ENCODE measurements at places on chromosomes 2 and 18.

GRCh38 chr2:29420999-29421782, 306.0 kb downstream of the CLIP4 start:
- DNase-seq: no peak

GRCh38 chr18:35277633-35278032, 12.4 kb downstream of the ZSCAN30 start:
- no peak for DNase-seq

GRCh38 chr2:191797942-191798876, 48.7 kb downstream of the CAVIN2 start:
- DNase-seq: no peak

GRCh38 chr2:16680304-16680703, 14.7 kb upstream of the CYRIA start:
- no peak for DNase-seq

DNA sequence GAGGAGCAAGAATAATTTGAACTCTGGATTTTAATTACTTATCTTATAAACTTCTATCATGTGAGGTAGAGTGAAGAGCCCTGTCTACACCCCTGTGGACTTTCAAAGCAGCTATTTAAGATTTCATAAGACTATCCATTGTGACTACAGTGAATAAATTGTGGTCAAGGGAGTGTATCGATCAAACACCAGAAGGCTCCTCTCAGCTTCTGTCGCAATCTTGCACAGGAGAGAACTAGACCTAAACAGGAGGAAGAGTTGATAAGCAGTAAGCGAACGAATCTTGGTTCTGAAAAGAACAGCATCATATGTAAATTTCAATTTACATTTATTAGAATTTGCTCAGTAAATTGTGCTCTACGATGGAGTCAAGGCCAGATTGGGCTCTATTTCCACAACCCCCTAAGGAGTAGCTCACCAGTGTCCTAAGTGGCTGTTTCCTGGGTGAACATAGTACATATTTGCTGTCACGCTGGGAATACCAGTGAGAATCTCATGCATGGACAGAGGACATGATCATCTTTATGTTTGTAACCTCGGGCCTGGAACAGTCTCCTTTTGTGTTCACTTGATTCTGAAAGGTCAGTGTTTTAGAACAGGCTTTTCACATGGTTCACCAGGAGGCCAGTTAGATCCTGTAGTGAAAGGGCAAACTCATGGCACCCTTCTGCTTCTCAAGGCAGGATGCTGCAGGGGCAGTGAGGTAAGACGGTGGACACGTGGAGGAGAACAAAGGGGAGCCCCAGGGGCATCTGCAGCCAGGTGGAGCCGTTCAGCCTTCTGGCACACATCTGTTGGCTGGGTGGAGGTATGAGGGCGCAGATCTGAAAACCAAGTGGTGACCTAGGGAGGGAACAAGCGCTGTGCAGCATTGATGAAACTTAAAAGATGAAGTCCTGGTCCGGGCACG, 33.3 kb downstream of the NPAS2 start:
- DNase-seq: no peak

Measured in esophagus squamous epithelium (tissue), 5 donors.